ENCODE measurements at places on chromosomes 4 and X. TPM values are rescaled to one million over a fixed set of nuclear protein-coding genes. Genes with fewer than 3 reads are reported as not detected.

GRCh38 chrX:25156323-25156722, 140.6 kb upstream of the ARX start:
- DNase-seq = peak; percentile 2

DNA sequence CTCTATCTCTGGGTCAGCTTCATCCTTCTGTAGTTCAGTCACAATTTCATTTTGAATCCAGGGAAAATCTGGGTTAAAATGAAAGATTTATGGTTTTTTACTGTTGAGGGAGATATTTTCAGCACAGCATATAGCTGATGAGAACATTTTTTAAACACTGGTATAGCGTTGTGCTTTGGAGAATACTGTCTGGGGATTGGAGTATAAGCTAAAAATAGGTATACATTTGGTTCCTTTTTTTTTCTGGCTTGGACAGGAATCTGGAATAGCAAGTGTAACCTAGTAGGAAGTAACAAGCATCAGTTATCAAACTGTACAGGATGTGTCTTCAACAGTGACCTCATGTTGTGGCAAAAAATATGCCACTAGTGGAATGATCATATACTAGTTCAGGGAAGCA, 149.1 kb downstream of the GRXCR1 start:
- no peak for DNase-seq

- no peak for DNase-seq
Measured at GRCh38 chrX:105265093-105265492, 44.6 kb upstream of the TEX13A start.

DNA sequence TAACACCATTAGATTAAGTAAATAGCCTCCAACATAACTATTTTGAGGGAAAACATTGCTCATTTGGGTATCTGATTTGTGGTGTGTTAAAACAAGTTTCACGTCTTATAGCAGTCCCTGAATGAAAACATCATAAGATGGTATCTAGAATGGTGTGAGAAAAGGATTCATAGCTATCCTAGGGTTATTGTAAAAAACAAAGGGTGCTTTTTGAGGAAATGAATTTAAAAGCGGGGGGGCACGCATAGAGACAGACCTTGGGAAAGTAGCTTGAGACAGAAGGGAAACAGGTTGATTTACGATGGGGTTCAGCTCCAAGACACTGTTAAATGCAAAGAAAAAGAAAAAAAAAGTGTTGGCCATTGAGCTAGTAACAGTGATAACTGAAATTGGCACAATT, 768 bp upstream of the CXCL10 start:
- no peak for DNase-seq

DNA sequence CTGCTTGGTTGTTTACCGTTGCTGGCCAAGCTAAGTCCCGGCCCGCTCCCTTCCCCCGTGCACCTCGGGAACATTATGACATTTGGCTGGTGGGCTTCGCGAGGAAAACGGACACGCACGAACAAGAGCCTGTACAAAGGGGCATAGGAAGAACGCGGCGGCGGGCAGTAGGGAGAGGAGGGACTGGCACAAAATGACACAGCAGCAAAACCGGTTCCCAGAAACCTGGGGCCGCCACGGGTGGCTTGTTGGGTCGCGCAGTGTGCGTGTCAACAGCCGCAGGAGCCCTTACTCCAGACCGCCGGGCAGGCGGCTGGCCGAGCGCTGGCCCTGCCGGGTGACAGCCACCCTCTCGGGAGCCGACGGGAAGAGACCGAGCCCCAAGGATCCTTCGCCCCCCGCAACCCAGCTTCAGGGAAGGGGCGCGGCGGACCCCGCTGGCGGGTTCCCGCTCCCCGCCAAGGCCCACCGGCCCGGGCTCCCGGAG, 1.6 kb upstream of the LIN54 start:
- peak; percentile 8 for DNase-seq

DNA sequence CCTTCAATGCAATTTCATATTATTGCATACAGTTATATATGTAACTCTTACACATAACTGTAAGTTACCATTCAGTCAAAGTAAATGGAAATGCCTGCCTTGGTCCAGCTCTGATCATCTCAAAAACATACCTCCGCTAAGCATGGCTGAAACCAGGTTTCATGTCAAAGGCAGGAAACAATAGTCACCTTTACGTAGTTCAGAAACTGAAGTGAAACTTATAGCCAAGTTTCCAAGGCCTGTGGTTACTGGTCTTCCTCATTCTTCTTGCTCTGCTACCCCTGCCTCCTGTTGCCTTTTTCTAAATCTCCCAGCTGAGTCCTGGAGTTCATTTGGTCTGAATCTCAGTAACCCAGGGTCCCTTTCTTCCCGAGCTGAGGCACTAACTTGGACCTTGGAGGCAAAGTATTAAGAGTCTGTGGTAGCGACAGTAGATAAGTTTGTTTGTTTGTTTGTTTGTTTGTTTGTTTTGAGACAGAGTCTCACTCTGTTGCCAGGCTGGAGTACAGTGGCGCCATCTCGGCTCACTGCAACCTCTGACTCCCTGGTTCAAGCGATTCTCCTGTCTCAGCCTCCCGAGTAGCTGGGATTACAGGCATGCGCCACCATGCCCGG, 30.8 kb downstream of the DAPP1 start:
- DNase-seq = no peak

Gene NAP1L3
- total RNA-seq = 8.3 TPM

Gene ASIC5
- not detected for total RNA-seq

Gene NDNF
- total RNA-seq = not detected

Gene PGAM4
- not detected for total RNA-seq
